Activated T-helper 9 cell treated with anti-CD3 and anti-CD28 coated beads, Interleukin-2, amount 50 U/mL, for 16 hours (primary cell): ENCODE measurements at places on chromosomes 16 and 17.

GRCh38 chr16:89984216-89984615 is 35.0 kb downstream of the DBNDD1 start:
- no peak for DNase-seq

- DNase-seq = no peak
These were observed 11.3 kb upstream of the DHRS7C start for GRCh38 chr17:9802697-9803096.

- DNase-seq = no peak
These were observed 910 bp downstream of the WBP2 start for GRCh38 chr17:75854101-75854748.

- DNase-seq = no peak
These were observed 3.3 kb downstream of the KRT14 start for GRCh38 chr17:41583137-41584127.

DNA sequence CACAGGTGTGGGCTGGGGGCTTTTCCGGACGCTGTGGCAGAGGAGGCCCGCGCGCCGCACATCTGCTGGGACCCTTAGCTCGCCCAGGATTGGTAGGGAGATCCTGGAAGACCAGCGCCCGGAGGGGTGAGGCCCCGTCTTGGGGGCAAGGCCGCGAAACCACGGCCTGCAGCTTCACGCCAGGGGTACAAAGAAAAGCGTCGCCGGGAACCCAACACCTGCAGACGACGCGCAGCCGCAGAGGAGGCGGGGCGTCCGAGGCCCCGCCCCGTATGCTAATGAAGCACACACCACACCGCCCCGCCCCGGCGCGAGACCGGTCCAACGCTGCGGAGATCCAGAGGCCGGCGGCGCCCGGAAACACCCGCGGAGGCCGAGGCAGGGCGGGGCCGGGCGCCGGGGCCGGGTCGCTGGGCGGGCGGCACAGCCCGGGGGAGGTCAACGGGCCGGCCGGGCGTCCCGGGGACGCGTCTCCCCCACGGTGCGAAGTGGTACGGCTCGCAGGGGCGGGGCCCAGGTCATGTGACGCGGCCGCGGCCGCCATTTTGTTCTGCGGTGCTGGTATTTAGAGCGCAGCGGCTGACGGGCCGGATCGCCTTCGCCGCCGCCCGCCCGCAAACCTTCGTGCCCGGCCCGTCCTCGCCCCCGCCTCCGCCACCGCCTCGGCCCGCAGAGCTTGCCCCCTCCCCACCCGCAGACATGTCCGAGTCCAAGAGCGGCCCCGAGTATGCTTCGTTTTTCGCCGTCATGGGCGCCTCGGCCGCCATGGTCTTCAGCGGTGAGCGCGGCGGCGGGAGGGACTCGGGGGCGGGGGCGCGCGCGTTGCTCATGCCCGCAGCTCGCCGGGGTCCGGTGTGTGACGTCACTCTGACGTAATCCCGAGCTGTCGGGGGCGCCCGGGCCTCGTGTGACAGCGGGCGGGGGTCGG is at the start of gene ATP6V0C:
TSS of gene ATP6V0C (plus strand) at position 548 of the 928 bp plus-strand sequence. CDS start at position 700, 152 bp downstream.
- peak; percentile 86 for DNase-seq

- no peak for DNase-seq
These were observed 14.1 kb upstream of the IGFALS start for GRCh38 chr16:1807626-1808025.
